ENCODE measurements at places on chromosomes 2 and 18.

- no peak for DNase-seq
These were observed 74.7 kb downstream of the NDUFA10 start for GRCh38 chr2:239950144-239951128.

GRCh38 chr2:154912215-154912614, 213.7 kb downstream of the KCNJ3 start:
- DNase-seq, result no peak

GRCh38 chr2:216202626-216203250, 93.6 kb downstream of the XRCC5 start:
- DNase-seq, result no peak

DNA sequence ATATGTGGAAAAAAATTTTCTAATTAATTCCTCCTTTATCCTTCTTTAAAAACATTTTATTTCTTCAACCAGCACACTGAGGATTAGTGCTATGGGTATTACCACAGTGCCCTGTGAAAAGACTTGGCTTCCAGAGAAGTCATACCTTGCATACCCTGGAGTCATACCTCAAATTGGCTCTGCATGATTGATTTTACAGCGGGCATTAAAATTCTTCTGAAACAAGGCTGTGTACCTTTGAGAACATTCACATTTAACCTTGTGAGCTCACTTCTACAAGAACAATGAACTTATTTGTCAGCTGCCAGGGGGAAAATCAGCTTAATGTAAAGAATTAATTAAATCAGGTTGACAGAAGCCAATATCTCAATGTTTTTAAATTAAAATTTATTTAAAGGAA, 44.6 kb downstream of the SLC35F5 start:
- DNase-seq, result no peak

DNA sequence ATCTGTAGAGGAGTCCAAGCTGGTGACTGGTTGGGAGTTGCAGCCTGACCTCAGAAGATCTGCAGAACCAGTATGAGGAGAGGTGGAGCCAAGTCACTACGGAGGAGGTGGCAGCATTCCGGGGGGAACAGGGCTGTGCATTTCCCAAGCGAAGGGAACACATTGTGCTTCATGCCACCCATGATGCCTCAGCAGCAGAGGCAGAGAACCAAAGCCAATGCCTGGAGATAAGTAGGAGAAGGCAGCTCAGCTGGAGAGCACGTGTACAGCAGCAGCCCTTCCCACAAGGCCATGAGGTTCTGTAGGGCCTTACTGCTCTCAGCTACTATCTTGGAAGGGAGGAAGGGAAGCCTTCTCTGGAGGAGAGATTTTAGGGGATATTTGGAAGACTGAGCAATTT, 67.2 kb upstream of the LRPPRC start:
- no peak for DNase-seq

GRCh38 chr2:13193900-13194299, 477.2 kb downstream of the TRIB2 start:
- no peak for DNase-seq

- no peak for DNase-seq
These were observed 580.3 kb upstream of the TMEFF2 start for GRCh38 chr2:192775011-192775410.

GRCh38 chr2:42390401-42390969, 29.5 kb upstream of the COX7A2L start:
- no peak for DNase-seq

- DNase-seq, result no peak
These were observed 367.5 kb upstream of the RAB12 start for GRCh38 chr18:8241731-8242130.

GRCh38 chr2:191786694-191787093, 60.2 kb downstream of the CAVIN2 start:
- no peak for DNase-seq

GRCh38 chr2:235366390-235366789, 127.5 kb upstream of the AGAP1 start:
- no peak for DNase-seq

GRCh38 chr18:79123948-79124347, 54.8 kb downstream of the ATP9B start:
- no peak for DNase-seq

- DNase-seq, result no peak
These were observed 781.9 kb downstream of the GALR1 start for GRCh38 chr18:78031589-78031988.

GRCh38 chr2:218438596-218438995, 19.7 kb downstream of the VIL1 start:
- no peak for DNase-seq

DNA sequence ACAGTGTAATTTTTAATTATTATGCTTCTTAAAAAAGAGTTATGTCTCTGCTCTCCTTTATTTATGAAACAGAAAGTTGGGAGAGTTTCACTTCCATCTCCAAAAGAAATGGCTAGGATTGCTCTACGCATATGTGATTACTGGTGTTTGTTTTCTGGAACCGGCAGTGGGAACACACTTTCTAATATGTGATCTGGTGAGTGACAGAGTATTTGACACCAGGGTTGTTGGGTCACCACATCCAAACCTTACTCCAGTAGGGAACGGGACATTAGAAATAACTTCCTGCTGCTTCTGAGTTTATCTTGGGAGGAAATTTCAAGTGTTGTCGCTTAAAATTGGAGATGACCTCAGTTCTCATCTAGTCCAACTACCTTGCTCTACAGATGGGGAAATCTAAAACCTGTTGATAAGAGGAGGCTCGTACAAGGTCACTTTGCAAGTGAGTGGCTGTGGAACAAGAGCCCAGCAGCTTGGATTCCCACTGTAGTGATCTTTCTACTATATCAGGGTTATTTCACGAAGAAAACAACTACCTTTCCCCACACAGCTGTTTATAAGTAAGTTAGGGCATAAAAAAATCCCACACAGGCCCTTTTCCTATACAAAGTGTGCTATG, 108.5 kb downstream of the TTC32 start:
- DNase-seq, result no peak

- peak; percentile 17 for DNase-seq
These were observed 65.1 kb downstream of the CERS6 start for GRCh38 chr2:168521053-168521741.

- DNase-seq, result no peak
These were observed 18.6 kb upstream of the IL1RL2 start for GRCh38 chr2:102168026-102168771.

DNA sequence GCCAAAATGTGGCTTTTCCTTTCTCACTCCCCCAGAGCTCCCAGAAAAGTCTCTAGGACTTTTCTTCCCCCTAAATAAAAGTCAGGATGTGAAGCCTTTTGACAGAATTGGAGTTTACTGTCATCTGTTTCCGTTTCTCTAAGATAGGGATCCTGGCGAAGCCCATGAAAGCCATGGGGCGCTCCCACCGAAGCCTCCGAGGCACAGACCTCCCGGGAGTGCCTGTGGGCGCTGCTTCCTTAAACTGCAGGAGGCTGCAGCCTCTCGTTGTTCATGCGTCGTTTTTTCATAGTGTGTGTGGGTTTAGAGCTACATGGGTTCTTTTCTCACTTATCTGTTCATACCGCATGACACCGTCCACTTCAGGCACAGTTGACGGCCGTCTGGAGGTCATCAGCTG, 56.8 kb downstream of the ASAP2 start:
- DNase-seq, result no peak

DNA sequence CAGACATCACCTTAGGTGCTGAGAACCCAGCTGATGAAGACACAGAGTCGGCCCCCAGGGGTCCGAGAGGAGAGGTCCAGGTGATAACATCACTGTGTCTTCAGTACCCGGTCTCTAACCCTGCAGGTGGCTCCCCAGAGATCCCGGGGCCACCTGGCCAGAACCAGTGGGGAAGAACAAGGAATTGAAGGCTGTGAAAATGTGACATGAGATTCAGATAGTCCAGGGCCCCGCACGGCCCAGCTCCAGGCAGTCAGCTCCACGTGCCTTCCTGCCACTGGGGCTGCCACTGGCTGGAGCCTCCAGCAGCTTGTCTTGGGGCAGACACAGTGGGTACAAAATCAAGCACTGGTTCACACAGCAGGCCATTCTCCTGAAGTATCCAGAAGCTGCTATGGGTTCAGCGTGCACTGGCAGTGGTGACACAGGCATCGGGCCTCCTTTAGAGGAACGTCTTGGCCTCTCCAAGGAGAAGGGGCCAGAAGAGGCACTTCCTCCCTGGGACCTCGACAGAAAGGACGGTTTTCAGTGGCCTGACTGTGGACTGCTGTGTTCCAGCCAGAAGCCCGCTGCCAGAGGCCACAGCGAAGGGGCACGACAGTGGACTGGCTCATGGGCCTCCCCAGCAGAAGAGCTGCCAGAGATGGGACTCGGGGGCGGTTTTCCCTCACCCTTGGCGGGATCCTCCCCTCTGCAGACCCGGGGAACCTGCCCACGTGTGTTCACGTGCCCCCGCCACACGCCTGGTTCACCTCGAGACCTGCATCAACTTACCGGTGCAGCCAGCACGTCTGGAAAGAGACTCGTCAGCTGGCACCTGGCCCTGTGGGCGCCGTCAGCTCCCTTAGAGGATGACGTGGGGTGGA, 150.4 kb downstream of the HDAC4 start:
- no peak for DNase-seq

Measured in fibroblast of gingiva (primary cell).